ENCODE measurements at places on chromosomes 13 and 19.

DNA sequence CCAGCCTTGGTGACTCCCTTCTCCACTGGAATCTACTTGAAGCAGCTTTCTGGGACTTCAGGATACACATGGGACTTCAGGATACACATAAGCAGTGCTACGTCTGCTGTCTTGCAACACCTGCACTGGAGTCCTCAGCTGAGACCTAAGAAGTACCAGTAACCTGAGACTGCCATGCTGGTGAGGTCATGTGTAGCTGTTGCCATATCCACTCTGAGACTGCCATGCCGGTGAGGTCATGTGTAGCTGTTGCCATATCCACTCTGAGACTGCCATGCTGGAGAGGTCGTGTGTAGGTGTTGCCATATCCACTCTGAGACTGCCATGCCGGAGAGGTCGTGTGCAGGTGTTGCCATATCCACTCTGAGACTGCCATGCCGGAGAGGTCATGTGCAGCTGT, 937.9 kb downstream of the EFNB2 start:
- no peak for DNase-seq

DNA sequence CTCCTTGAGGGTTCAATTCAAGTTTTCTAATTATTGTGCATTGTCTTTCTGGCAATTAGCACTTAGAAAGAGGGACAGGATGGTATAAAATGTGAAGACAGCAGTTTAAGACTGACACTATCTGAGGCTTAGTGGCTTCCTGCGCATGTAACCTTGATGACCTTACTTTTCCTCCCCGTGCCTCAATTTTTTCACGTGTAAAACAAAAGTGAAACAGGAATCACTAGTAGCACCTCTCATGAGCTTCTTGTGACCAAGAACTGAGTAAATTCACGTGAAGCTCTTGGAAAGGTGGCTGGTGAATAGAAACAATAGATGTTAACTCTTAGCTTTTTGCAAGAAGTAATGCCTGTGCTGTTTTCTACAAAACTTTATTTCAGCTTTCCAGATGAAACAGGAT, 233.9 kb downstream of the LMO7 start:
- DNase-seq, result no peak

GRCh38 chr13:32354040-32354439, 38.7 kb downstream of the BRCA2 start:
- DNase-seq, result no peak

GRCh38 chr13:89458456-89458855, 1787.3 kb downstream of the SLITRK5 start:
- no peak for DNase-seq

DNA sequence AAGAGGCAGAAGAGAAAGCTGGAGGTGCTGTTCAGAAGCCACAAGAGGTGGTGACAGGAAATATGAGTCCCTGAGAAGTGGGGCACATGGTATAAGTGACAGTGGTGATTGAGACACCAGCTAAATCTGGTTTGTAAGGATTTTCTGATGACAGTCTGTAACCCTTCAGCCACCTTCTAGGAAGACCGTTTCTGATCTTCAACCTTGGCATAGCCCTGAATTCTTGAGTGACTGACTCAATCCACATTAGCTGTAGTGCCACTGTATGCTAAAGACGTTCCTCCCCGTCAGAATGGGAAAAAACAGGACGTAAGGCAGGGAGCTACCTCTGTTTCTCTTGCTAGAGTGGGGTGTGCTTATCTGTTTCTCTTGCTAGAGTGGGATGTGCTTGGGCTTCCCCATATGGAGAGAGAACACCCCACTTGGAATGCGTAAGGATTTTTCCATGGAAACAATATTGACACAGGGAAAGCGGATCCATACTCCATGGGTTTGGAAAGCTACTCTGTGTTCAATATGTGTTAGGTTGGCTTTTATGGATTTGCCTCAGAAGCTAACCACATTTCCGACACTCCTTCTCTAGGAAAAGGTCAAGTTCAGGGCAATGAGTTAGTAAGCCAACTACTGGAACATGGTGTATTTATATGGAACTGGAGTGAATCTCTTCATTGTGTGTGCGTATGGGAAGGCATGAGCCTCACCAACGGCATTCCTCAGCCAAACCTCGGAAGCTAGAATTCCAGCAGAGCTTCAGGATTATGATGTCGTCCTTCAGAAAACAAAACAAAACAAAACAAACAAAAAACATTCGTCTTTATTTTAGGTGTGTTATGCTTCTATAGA, 948.8 kb upstream of the SLC10A2 start:
- DNase-seq, result no peak

DNA sequence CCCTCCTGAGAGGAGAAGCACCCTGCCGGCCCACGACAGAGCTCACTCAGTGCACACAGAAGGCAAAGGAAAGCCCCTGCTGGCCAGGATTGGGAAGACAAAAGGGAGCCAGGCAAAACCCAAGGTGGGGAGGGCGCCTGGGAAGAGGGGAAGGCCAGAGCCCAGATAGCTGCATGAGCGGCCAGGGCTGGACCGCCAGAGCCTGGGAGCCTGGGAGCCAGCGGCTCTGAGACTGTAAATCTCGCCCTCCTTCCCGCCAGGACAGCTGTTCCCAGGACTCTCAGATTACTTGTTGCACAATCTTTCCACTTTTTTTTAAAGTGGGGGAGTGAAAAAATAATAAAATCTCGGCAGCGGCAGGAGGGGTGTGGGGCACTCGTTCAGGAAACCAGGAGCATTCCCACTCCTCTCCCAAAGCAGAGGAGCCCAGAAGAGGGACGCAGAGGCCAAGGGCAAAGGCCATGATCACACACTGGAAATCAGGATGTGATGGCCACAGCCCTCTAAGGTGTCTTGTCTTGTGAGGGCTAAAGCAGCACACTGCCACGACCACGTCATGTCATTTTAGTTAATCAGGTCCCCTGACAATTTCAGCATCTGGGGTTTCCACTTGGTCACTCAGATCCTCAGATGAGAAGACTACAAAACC, 19.6 kb upstream of the EPHX3 start:
- DNase-seq, result peak; percentile 86

DNA sequence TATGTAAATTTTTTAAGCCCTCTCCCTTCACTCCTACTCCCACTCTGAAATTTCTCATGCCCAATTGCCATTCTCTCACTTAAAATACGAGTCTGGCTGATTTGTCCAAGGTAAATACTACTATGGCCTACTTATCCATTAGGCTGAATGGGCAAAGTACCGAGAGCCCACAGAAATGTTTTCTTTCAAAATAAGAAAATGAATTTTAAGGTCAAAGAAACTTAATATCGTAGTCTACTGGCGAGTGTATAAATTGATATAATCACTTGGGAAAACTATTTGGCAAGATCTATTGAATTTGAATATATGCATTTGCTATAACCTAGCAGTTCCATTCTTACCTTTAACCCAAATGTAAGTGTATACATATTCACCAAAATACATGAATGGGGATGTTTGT, 32.7 kb downstream of the ZNF45 start:
- no peak for DNase-seq

GRCh38 chr19:1035998-1036621, 3.8 kb upstream of the ABCA7 start:
- no peak for DNase-seq

- DNase-seq, result no peak
Observed at GRCh38 chr19:35929876-35930275, 6.3 kb upstream of the LRFN3 start.

GRCh38 chr13:97577026-97577425, 143.1 kb downstream of the RAP2A start:
- DNase-seq, result no peak

DNA sequence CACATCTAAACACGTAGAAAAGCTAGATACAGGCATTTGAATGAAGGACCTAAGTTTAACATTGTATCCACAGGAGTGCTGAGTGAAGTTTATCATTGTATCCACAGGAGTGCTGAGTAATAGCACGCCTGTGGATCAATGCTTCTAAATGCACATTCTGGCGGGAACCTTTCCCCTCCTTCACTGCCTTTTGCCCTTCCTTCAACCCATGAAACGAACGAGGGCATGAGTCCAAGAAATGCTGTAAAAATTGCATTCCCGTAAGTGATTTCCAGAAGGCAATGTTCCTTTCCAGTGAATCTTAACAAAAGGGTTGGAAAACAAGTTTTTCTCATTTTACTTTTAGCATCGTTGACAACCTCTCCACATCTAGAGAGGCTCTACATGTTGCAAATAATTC, 88.1 kb downstream of the ZDHHC20 start:
- no peak for DNase-seq

DNA sequence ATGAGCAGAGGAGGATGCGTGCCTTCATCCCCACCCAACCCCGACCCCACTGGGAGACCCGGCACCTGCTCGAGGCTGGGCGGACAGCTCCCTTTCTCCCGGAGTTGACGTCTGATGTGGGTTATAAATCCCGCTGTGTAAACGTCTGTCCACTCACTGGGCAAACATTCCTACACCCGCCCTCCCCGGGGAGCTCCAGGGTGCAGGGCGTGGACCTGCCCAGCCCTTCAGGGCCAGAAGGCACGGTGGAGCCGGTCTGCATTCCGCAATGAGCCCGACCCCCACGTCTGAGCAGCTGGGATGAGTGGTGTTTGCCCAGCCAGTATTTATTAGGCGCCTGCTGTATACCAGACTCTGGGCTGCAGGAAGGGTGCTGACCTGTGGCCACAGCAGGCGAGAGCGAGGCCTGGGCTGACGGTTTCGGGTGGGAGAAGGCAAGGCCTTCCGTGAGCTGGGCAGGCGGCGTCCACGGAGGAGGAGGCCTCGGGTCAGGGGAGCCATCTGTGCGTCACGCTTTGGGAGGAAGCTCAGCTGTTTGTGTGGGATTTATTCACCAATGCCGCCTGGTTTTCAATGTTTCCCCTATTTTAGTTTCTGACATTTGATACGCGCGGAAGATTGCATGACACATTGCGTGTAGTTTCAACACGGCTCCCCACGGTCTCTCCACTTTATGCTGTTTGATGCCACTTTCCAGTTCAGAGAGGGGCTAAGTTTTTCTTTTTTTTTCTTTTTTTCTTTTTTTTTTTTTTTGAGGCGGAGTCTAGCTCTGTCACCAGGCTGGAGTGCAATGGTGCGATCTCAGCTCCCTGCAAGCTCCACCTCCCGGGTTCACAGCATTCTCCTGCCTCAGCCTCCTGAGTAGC, 2.0 kb downstream of the MISP start:
- DNase-seq, result no peak

DNA sequence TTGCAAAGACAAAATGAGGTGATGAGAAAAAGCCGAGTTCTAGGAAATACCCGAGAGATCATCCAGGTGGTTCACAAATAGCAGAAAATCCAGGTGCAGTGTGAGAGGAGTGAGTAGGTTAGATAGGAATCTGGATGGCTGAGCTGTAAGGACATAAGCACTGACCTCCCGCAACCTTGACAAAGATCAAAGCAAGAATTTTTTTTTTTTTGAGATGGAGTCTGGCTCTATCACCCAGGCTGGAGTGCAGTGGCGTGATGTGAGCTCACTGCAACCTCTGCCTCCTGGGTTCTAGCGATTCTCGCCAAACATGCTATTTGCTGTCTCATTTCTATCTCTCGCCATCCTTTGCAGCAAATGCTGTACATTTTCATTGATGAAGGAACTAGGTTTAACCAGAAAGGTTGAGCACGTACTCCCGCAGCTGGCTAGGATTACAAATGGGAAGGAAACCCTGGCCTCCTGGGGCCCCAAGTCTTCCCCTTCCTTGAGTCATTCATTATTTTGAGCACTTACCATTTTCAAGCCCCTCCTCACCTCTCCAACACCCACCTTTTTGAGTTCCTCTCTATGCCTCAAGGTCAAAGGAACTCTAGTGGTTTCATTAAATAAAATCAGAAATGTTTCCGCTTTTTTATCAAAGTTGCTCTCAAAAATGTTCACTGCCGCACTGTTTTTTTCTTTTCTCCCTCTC, 38.8 kb downstream of the NLRP12 start:
- no peak for DNase-seq

DNA sequence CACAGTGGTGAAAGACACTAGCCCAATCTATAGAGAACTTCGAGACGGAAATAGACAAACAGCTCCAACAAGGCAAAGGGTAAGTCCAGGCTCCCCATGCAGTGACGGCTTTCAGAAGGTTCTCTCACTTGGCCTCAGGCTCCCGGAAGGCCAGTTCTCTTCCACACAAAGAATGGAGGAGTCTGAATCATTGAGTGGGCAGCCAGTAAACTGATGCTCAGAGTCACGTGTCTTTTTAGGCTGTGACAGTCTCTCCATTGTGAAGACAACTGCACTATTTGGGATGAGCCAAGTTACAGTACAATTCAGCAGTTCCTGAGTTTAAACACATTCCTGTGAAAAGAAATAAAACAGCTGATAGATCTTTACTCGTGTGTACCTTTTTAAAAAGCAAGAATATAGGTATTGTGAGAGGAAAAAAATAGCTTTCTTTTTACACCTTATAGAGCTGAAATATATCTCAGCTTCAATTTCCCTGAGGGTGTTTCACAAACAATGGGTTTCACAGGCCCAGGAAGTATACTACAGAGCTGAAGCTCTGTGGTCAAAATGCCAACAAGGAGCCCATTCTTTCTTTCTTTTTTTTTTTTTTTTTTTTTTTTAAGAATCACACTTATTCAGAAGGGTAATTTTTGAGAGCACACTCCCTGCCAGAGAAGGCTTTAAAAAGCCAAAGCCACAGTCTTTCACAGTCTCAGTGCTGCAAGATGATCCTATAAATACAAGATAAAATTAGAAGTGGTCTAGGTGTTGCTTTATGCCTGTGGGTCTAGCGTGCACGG, 135.1 kb downstream of the FREM2 start:
- no peak for DNase-seq

GRCh38 chr13:32214071-32214470, 101.1 kb downstream of the ZAR1L start:
- DNase-seq, result no peak

GRCh38 chr19:3465552-3465951, 14.8 kb downstream of the SMIM24 start:
- DNase-seq, result no peak

DNA sequence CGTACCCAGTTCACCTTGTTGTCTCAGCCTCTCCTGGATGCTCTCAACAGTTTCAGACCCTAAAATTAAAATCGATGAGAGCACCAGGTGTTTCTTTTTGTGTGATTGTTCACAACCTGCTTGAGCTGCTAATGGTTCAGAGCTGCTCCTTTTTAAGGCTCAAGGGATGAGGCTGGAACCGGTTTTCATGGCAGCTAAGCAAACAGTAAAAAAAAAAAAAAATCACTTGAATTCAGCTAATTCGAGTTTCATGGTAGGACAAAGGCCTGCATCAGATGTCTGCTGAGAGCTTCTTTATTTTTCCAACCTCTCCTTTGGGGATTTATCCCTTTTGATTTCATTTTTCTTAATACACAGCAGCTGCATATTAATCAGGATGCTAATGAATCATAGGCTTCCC, 6.5 kb downstream of the SYCE2 start:
- DNase-seq, result no peak

Data from left ventricle myocardium inferior (tissue), 1 donor.